Cerebellar cortex (tissue), 1 donor: ENCODE measurements at places on chromosomes 12 and 14.

- DNase-seq: no peak
These were observed 8.8 kb downstream of the TNFRSF1A start for GRCh38 chr12:6333029-6333428.

GRCh38 chr14:100540141-100540925 is 46.9 kb downstream of the BEGAIN start:
- no peak for DNase-seq

- DNase-seq: no peak
These were observed 54.7 kb downstream of the PRIMA1 start for GRCh38 chr14:93733631-93734030.

- DNase-seq: no peak
These were observed 20.0 kb downstream of the NFKBIA start for GRCh38 chr14:35384455-35385041.

- DNase-seq: no peak
These were observed 18.3 kb upstream of the OXA1L start for GRCh38 chr14:22748206-22748605.

- no peak for DNase-seq
These were observed 362.6 kb downstream of the BCL11B start for GRCh38 chr14:98909251-98909944.

DNA sequence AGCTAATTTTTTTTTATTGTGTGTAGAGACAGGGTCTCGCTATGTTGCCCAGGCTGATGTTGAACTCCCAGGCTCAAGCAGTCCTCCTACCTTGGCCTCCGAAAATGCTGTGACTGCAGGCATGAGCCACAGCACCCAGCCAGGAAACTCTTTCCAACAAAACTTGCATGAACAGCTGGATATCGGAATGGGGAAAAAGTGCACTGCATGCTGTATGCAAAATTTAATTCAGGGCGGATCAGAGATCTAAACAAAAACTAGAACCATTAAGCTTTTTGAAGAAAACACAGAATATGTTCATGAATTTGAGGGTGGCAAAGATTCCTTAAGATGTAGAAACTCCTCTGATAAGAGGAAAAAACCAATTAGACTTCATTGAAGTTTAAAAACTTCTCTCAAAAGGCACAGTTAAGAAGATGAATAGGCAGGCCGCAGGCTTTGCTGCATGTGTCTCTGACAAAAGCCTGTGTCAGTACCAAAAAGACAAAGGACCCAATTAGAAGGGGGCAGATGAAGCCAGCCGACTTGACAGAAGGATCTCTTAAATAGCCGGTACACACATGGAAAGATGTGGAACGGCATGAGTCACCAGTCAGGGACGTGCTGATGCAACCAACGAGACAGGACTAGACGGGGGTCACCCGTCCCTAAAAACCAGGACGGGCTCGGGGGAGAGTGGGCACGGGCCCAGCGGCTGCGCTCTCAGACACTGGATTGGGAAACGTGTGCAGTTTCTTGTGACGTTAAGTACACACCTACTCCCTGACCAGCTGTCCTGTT is 34.8 kb upstream of the MMP17 start:
- DNase-seq: no peak

DNA sequence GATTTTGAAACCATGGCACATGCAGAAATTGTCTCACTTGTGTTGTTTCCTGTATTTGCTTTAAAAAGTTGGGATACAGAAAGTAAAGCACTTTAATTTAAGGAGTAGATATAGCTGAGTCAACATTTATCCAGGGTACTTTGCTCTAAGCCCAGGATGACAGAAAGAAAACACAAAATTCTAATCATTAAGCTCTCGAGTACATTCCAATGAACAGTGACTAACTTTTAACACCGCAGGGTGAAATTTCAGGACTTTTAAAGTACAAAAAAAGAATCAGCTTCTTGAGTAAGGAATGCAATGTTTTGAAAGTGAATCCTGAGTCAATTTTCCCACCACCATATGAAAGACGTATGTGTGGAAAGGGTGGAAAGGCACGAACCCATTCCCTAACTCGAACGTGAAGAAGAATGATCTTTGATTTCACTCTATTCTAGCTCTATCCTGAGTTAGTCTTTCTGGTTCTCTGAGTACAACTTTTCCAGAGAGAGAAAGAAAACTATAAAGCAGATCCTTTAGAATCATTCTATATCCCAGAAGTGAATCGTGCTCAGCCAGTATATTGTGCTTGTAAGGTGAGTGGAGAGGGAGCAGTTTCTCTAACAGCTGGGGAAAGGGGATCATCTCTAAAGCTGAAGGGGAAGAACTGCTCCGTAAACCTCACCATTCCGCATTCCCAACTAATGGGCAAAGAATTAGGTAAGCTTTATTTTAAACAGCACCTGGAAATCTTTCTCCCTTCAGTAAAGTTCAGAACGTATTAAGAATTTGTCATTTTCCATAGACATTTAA is 779.0 kb upstream of the FLRT2 start:
- no peak for DNase-seq

GRCh38 chr14:34711169-34711568 is 3.2 kb downstream of the CFL2 start:
- DNase-seq: peak; percentile 67

DNA sequence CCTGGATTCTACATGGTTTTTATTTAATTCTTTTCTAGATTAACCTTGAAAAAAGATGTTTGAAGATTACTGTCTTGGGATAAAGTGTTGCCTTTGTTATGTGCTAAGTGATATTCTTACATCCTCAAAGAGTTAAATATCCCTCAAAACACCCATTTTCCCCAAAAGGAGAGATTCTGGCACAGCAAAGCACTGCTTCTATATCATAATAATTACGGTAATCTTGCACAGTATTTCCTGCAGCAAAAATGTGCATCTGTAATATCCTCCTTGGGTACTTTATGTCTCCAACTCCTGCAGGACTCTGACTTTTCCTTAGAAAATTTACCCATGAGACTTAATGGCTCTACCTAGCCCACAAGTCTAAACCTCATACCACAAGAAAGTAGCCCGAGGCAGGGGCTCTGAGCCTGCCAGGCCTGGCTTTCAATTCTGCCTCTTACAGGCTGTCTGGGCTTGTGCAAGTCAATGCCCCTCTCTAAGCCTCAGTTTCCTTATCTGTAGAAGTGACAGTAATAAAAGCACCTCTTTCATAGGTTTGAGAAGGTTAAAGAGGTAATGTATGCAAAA is 45.8 kb downstream of the SVOP start:
- no peak for DNase-seq

DNA sequence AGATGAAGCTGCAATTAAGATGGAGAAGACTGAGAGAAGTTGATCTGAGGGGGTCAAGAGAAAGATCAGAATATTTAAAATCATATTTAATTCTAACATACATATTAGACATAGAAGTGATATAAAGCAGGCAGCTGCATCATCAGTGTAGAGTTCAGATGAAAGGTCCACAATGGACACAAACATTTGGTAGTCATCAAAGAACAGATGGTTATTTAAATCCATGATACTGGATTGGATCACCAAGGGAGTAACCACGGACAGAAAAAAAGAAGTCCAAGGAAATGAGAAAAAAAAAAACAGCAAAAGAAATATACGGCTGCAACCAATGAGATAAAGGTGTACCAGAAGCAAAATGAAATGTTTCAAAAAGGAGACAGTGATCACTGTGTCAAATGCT is 20.1 kb downstream of the NOVA1 start:
- peak; percentile 30 for DNase-seq

DNA sequence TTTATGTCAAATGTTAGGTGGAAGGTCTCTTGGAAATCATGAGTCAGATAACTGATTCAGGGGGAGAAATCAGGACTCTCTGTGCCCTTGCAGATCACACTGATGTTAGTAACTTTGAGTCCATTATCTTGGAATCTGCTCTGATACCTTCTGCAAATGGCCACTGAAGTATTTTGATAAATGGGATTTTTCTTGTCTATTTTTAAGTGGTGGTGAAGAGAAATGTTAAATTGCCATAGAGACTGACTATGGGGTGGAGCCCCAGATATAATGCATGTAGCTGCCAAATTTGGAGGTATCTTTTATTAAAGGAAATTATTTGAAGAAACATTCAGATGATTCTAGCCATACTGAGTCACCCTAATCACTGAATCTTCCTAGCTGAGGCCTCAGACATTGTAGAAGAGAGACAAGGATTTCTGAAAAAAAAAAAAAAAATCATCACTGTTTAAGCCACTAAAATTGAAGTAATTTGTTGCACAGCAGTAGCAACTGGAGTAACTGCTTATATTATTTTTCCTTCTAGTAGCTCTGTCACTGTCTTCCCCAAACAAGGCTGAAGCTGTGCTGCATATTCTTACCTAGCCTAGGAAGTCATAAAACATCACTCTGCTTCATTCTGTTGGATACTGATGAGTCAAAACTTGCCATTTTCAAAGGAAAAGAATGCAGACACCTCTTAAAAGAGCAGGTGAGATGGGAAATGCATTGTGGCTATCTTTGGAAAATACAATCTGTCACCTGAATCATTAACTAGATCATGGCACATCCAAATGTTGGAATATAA is 36.0 kb upstream of the CLEC14A start:
- DNase-seq: no peak

- DNase-seq: no peak
These were observed 2.1 kb downstream of the SUSD6 start for GRCh38 chr14:69613312-69614073.

- DNase-seq: no peak
These were observed 4.2 kb downstream of the SPRYD3 start for GRCh38 chr12:53074999-53075370.

DNA sequence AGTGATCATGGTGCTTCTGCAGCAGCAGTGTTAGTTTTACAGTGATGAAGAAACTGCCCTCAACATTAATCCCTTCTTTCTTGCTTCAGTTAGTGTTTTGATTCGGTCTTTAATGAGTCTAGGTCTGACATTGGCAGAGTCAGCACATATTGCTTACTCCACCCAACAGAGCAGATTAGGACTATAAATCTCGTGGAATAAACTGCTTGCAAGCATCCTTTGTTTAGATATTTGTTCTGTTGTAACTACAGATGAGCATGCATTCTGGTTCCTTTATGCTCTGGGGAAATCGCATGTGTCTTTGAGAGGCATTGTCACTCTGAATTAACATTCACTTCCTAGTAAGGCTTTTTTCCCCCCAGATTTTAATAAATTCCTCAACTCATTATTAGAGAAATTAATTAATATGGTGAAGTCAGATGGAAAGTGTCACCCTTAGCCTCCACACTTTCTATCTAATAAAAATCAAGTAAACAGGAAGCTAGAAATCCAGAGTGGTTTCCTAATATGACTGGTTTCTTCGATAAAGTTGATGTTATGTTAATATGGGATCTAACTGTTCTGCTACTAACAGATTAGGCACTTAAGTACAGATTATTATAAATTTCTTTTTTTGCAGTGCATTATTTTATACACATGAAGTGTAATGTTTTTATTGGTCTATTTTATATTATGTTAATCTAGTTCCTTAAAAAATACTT is 86.2 kb upstream of the SSTR1 start:
- DNase-seq: no peak

- no peak for DNase-seq
These were observed 123.0 kb downstream of the SLC38A1 start for GRCh38 chr12:46145881-46146280.
